ENCODE measurements at places on chromosomes 6 and 20. TPM values are rescaled to one million over a fixed set of nuclear protein-coding genes. Genes with fewer than 3 reads are reported as not detected.

Gene ALDH8A1
- 1.4 TPM for total RNA-seq

DNA sequence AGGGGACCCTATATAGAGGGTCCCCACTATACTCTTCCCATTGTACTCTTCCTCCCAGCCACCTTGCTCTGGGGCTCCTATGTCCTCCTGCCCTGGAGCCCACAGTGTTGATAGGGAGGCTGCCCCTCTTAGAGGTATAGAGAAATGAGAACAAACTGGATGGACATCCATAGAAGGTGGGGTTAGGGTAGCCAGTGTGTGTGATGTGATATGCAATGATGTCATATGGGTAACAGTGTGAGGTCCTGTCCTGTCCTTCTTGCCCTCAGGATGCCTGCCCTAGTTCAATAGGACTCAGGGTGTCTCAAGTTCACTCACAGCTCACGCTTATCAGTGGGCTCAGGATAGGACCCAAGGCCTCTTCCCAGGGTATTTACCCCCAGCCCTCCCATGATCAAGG lies 435 bp downstream of the PTCRA start:
- H3K4me1 ChIP-seq: no peaks in the 10 kb centered on the region
- no peaks in the 10 kb centered on the region for H3K36me3 ChIP-seq
- no peaks in the 10 kb centered on the region for H3K27me3 ChIP-seq
- no peak overlapping the region for H3K4me3 ChIP-seq
- no peak overlapping the region for H3K27ac ChIP-seq

DNA sequence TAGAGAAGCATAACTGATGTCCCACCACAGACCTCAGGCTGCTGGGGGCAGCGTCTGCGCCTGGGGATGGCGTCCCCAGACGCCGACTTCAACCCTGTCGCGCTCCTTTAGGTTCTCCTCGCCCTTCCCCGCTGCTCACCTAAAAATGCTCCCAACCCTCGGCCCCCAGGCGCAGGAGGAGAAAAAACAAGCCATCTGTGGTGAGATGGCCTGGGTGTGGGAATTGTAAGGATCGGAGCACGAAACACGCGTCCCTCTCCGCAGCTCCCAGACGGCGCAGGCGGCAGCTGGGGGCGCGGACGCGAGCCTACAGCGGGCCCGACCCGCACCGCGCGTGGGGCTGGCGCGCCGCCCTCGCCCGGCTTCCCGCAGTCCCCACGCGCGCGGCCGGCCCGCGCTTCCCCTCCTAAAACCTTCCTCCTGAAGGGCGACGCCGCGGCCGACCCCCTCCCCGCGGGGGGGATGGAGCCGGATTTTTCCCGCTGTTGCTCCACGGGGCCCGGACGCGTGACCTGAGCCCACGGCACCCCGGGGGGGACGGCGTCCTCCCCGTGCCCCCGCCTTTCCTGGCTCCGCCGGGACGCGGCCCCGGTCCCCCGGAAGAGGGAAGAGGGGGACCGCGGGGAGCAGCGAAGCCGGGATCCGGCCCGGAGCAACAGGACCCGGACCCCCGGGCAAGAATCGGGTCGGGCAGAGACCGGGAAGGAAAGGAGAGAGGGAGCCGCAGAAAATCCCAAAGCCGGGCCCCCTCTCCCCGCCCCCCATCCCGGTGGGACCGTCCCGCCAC lies 611 bp downstream of the EPB41L2 start:
- no peaks in the 10 kb centered on the region for H3K36me3 ChIP-seq
- peaks cover 21% of the 10 kb centered on the region for H3K4me1 ChIP-seq
- no peak for DNase-seq
- peak overlapping the region; percentile 70 for H3K27ac ChIP-seq
- peak overlapping the region; percentile 75 for H3K4me3 ChIP-seq

Gene ABHD16B
- total RNA-seq: not detected

Gene SAPCD1
- 18.2 TPM for total RNA-seq
